GM13976 (cell line): ENCODE measurements at places on chromosomes 11 and 22.

- no peak for DNase-seq
Observed at GRCh38 chr22:47051441-47052071, 289.1 kb downstream of the TBC1D22A start.

DNA sequence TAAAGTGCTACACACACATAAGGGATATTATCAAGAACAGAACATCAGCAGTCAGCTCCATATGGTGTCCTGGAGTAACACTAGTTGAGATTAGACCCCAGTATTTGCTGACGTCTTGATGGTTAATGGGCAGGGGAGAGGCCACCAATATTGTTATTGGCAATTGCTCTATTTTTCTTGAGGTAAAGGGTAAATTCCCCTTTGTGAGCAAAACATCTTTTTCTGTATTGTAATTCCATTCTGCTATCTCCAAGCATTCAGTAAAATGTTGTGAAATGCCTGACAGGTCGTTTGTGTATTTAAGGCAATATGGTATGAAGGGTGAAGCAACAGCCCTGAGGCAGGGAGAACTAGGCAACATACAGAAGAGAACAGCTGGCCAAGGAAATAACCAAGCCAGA lies 21.9 kb downstream of the PC start:
- DNase-seq, result no peak

DNA sequence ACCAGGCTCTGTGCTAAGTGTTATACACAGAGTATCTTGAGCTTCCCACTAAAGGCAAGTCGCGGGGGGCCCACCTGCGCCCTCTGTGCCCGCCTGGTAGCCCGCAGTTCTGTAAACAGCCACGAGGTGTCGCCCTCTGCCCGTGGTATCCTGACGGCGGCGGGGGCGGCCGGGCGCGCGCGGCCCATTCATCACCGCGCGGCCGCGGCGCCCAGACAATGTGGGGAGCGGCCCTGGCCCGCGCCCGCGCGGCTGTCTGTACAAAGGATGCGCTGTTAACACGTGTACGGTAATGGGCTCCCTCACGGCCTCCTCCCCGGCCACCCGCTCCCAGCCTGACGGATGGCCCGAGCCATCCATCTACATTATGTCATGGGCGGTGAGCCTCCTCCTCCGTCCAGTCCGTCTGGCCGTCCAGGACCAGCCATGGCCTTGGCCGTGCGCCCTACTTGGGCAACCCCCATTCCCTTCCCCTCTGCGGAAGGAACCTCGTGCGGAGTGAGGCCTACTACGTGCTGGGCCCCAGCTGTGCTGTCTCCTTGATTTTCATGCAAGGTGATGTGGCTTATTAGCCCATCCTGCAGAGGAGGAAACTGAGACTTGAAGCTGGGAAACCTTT lies 99.4 kb downstream of the MIAT start:
- peak; percentile 81 for DNase-seq

GRCh38 chr11:32154275-32154674 lies 63.4 kb downstream of the RCN1 start:
- DNase-seq, result no peak

DNA sequence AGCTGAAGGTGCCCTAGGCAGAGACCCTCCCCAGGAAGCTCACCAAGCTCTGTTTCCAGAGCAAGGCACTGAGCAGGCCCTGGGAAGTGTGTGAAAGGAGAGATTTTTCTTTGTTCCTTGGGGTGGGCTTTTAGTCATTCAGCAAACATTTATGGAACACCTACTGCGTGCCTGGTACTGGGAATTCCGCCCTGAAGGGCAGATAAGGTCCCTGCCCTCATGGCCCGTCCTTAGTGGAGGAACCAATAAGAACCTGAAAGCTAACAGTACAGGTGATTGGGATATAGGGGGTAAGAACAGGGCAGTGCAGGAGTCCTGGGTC lies 3.9 kb downstream of the TMEM134 start:
- DNase-seq, result no peak

DNA sequence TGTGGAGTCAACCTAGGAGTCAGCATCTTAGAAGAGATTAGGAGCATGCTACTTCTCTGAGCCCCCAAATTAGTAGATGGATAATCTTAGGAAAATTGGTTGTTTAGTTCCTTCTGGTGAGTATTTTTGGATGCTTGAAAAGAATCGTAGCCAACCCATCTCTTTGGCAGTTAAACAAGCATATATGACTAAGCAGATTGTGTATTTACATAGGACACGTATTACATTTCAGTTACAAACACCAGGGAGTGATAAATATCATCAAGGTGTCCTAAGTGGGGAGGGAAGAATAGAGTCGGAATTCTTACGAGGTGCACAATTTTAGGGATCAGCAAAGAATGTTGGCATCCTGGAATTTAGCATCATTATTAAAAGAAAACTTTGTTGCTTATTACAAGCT lies 13.5 kb downstream of the PLET1 start:
- DNase-seq, result no peak

DNA sequence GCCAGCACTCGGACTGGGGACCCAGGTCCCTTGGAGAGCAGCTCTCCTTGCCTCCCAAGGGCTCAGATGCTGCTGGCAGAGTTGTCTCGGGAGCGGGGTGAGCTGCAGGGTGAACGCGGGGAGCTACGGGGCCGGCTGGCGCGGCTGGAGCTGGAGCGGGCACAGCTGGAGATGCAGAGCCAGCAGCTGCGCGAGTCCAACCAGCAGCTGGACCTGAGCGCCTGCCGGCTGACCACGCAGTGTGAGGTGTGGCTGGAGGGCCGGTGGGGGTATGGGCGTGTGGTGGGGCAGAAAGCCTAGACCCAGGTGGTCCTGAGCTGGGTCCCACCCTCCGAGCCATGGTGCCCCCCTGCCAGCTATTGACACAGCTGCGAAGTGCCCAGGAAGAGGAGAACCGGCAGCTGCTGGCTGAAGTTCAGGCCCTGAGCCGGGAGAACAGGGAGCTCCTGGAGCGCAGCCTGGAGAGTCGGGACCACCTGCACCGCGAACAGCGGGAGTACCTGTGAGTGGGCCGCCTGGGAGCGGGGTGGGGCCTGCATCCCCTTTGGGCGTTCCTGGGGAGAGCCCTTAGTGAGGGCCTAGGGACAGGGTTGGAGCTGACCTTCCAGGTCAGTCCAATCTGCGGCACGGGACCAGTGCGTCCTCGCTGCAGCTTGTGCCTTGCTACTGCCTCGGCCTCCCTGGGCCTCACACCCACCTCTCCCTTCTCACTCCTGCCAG lies 5.8 kb upstream of the RPS6KA4 start:
- DNase-seq, result no peak

DNA sequence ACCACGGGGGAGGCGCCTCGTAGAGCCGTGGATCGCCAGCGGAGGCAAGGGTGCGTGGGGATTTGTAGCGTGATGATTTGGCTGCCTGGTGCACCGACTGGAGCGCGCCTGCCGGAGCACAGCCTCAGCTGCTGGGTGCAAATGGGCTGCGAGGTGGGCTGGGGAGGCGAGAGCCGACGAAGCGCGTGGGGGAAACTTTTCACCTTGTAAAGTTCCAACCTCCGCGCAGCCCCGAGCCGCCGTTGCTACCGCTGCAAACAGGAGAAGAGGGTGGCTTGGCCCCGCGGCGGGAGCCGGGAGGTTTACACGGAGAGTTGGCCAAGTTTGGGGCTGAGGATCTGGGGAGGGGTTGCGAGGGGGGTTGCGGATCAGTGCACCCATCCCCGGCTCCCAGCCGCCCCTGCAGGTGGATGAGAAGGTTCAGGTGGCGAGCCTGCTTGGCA lies 528 bp downstream of the FAT3 start:
- no peak for DNase-seq

DNA sequence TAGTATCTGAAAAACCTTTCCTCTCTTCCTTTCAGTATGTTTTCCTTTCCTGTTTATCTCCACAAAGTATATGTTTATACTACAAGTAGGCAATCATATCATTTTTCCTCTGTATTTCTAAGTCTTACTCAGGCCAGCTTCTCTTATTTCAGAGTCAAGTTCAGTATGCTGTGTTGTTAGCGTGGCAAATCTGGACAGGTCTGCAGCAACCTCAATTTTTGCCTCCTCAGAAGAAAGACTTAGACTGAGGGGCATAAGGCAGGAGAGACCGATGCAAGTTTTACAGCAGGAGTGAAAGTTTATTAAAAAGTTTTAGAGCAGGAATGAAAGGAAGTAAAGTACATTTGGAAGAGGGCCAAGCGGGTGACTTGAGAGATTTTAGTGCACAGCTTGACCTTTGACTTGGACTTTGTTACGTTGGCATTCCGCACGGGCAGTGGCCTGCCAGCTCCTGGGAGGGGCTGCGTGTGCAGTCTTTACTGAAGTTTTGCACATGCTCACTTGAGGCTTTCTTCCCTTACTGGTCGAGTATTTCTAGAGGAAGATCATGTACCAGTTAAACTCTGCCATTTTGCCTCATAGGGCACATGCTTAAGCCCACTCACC lies 343.2 kb downstream of the NTM start:
- DNase-seq, result no peak

GRCh38 chr11:38423042-38423441 lies 1825.0 kb upstream of the RAG2 start:
- DNase-seq, result no peak

DNA sequence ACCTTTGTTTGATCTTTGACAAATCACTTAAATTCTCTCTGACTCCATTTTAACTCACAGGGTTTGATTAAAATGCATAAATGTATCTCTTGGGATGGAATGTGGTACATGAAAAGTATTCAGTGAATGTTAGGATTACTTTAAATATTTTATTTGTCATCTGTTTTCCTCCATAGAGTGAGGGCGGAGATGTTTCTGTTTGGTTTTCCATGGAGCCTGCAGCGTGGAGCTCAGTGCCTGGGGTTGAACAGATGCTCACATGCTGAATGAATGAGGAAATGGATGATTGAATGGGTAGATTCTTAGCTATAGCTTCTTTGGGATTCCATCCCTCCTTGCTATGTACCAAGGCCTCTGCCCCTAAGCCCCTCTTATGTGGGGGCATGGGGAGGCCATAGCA lies 10.0 kb downstream of the TSPAN18 start:
- DNase-seq, result no peak

GRCh38 chr22:38861170-38861876 lies 10.7 kb downstream of the CBX6 start:
- DNase-seq, result no peak

GRCh38 chr22:22009661-22010060 lies 27.1 kb upstream of the TOP3B start:
- DNase-seq, result no peak

- DNase-seq, result no peak
Observed at GRCh38 chr11:115933564-115933963, 429.3 kb upstream of the CADM1 start.

DNA sequence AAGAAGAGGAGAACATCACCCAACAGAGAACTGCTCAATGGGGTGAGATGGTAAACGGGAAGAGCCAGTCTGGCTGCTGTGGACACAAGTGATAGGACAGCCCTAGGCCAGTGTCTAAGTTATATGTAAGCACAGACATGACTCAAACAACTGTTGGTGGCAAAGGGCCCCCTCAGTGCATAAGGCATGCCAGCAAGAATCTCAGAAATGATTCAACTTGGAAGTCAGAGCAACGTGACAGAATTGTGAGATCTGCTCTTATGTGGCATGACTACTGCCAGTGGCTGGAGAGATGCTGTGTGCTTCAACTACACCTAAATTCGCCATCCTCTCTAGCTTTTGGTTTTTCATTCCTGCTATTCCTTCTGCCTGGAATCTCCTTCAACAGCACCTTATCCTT lies 7.4 kb downstream of the SLN start:
- DNase-seq, result no peak

DNA sequence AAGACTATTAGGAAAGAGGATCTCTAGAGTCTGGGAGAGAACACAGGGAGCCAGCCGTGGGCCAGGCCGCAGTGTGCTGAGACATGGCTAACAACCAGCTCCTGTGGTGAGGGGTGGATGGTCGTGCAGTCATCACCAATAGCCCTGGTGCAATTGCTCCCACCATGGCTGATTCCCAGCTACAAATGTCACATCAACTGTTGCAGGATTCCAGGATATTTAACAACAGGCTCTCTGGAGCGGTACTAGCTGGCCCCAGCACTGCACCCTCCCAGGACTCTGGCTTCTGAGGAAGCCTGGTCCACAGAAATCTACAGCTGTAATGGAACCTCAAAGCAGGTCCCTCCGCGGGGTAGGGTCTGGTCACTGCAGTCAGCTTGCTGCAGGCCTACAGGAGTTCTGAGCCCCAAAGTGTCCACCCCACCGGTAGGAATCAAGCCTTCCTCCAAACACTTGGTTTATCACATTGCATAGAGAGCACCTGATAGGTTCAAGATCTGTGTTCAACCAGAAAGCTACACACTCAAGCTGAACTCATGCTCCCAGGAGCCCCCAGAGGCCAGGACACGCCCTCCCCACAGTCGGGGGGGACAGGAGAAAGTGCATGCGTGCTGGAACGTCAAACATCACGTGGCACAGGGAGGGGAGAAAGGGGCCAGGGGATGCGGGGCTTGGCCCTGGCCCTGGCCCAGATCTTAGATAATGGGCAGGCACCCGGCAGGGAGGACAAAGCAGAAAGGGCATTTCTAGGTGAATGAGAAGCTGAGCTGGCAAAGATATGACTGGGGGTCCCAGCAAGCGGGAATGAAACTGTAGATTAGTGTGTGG lies 609.0 kb downstream of the TBC1D22A start:
- DNase-seq, result no peak

DNA sequence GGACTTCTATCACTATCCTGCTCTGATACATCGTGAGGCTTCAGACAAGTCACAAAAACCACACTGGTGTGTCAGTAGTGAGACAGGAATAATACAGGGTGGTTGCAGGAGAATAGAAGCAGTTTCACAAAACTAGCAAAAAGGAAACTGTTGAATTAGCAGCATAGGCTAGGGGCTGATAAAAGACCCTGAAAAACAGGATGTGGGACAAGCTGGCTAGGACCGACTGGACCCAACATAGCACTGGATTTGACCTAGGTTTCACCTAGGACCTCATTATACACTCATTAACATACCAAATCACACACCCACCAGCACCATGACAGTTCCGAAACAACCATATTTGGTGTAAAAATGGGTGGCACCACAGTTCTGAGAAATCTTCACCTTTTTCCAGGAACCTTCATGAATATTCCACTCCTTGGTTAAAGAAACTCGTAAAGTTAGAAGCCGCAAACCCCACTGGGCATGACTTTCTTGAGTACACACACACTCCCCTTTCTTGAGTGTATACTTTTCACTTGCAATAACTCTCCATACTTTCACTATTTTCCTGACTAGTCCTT lies 76.2 kb downstream of the SLC1A2 start:
- no peak for DNase-seq

GRCh38 chr11:126748793-126749192 lies 251.8 kb downstream of the KIRREL3 start:
- no peak for DNase-seq

GRCh38 chr11:6646918-6647679 lies 8.5 kb downstream of the DCHS1 start:
- peak; percentile 78 for DNase-seq

GRCh38 chr11:47204637-47204989 lies 10.2 kb upstream of the DDB2 start:
- no peak for DNase-seq

GRCh38 chr22:43198126-43198525 lies 11.2 kb upstream of the TTLL12 start:
- no peak for DNase-seq

DNA sequence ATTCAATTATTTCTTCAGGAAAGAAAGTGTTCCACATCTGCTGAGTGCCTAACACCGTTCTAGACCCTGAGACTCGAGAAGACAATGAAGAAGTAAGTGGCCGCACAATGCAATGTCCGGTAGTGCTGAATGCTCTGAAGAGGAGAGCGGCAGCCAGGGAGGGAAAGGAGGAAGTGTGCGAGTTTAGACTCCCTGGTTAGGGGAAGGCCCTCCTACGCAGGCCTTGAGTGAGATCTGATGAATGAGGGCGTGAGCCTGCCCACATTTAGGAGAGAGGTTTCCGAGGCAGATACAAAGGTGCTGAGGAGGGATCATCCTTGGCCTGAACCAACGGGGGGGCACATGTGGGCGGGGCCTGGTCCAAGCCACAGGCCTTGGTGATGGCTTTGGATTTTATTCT lies 558.6 kb downstream of the NTM start:
- no peak for DNase-seq

- DNase-seq, result no peak
Observed at GRCh38 chr11:69611548-69612526, 29.1 kb upstream of the CCND1 start.
